ENCODE measurements at places on chromosomes 13 and 19.

DNA sequence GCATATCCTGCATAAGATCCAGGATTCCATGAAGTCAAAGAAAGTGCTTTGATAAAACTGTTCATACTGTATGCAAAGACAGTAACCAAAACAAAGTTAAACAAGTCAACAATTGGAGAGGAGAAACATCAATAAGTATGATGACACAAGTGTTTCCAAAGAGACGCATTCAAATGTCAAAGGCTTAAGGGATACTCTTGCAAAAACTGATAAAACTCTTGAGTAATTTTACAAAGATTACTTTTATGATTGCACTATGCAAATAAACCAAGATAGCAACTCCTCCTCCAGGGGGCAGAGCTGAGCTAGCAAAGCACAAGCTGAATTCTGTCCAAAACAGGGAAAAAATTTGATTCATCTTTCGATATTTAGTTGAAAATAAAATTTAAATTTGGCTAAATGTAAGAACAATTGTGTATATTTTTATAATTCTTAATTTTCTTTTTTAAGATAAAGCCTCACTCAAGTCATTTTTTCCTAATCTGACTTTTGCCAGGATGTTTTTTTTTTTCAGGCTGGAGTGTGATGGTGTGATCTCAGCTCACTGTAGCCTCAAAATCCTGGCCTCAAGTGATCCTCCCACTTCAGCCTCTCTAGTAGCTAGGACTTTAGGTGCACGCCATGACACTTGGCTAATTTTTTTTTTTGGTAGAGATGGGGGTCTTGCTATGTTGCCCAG lies 84.0 kb downstream of the MZT1 start:
- no peak for DNase-seq

- DNase-seq: no peak
Measured at GRCh38 chr13:107480130-107480529, 735.2 kb downstream of the LIG4 start.

DNA sequence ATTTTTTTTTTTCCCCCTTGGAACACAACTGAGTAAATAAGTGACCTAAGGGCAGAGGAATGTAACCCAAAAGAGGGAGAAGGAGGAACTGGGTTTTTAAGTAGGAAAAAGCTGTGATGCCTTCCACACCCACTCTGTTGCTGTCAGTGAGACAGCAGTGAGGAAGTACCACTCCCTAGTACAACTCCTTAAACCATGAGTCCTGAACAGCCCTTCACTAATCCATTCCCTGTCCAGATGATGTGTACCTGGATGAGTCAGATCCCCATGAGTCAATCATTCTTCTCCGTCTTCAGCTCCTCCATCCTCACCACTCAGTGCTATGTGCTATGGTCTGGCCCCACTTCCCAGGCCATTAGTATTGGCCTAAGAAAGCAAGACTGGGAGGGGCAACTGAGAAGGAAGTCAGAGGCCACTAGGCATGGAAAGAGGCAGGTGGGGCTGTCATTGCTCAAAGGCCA lies 12.9 kb upstream of the CXCL17 start:
- DNase-seq: no peak

GRCh38 chr13:42973581-42973980 lies 18.5 kb downstream of the EPSTI1 start:
- DNase-seq: no peak

GRCh38 chr19:343941-344624 lies 513 bp downstream of the MIER2 start:
- no peak for DNase-seq

DNA sequence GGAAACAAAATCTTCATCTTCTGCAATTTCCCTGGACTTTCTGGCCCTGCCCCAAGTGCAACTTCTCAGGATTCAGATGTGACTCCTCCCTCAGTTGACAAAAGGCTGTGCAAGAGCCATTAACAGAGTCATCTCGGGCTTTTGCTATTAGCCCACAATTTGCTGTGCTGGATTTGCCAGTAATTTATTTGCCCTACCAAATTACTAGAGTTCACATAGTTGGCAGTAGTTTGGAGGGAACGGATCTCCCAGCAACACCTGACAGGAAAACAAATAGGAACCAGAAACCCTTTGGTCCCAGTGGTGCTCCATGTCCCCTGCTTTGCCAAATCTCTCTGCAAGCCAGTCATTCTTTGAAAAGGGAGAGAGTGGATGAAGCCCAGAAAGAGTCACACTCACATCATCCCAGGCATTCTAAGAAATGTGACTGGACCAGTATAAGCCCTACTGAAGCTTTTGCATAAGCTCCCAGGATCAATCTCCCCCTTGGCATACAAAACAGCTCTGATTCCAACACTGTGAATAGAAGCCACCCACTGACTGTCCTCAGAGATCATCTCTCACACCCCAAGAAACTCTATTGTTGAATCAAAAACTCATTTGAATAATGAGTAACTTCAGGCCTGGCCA lies 350.1 kb upstream of the NBEA start:
- DNase-seq: no peak

GRCh38 chr13:59842507-59842906 lies 321.2 kb downstream of the DIAPH3 start:
- no peak for DNase-seq

DNA sequence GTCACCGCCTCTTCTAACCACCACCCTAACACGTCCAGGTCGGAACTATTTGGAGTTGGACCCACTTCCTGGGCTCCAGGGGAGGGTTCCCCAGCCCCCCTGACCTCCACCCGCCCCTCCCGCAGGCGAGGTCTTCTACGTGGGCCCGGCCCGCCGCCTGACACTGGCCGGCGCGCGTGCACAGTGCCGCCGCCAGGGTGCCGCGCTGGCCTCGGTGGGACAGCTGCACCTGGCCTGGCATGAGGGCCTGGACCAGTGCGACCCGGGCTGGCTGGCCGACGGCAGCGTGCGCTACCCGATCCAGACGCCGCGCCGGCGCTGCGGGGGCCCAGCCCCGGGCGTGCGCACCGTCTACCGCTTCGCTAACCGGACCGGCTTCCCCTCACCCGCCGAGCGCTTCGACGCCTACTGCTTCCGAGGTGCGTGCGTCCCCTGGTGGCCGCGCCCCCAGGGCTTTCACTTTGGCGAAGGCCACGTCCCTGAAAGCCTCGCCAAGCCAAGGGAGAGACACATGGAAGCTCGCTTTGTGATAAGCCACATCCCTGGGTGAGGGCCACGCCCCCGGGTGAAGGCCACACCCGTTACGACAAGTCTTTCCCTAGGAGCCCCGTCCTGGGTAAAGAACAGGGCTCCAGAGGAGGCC lies 13.2 kb downstream of the NCAN start:
- DNase-seq: peak; percentile 76

- no peak for DNase-seq
Measured at GRCh38 chr13:50144246-50145160, 129.3 kb downstream of the KCNRG start.

GRCh38 chr19:1811472-1811894 lies 593 bp downstream of the ATP8B3 start:
- DNase-seq: no peak

DNA sequence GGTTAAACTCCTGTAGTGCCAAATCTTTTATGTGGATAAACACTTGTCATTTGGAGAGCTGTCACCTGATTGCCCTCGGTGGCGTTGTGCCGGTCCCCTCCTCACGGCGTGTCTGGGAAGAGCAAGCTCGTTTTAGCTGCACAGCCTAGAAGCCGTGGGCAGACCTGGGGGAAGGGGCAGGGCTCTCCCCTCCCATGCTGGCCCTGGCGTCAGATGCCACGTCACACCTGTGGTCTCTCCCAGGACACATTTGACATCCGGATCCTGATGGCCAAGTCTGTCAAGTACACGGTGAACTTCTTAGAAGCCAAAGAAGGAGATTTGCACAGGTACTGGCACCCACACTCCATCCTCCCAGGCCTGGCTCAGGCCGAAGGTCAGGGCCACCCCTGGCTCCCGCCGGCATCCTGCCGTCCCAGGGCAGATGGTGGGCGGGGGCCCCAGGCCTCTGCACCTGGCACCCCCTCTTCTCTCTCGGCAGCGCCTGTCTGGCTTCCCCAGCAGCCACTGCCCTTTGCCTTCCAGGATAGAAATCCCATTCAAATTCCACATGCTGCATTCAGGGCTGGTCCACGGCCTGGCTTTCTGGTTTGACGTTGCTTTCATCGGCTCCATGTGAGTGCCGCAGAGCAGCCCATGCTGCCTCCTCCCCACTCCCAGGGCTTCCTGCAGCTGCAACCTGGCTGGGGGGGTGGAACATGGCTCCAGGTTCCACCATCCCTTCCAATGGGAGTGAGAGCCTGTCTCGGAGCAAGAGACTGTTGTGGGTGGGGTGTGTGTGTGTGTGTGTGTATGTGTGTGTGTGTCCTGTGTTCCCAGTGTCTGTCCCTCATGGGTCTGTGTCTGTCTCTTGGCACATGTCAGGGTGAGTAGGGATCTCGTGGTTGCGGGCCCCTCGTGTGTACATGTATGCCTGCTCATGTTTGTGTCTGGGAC lies 8.8 kb downstream of the YIPF2 start:
- no peak for DNase-seq

DNA sequence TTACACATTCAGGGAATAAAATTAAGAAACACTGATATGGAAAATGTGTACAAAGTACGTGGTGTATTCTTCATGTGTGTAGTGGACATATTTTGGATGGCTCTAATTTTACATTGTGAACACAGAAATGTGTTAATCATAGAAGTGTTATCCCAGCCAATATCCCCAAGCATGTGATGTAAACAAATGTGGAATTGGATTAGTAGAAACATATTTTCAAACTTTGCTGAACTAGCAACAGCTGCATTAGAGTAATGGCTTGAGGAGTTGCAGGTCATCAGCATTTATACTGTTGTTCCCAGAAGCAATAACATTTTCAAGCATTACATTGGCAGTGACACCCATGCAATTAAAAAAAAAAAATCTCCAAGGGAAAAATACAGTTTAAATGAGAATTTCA lies 600.6 kb downstream of the SLITRK1 start:
- no peak for DNase-seq

DNA sequence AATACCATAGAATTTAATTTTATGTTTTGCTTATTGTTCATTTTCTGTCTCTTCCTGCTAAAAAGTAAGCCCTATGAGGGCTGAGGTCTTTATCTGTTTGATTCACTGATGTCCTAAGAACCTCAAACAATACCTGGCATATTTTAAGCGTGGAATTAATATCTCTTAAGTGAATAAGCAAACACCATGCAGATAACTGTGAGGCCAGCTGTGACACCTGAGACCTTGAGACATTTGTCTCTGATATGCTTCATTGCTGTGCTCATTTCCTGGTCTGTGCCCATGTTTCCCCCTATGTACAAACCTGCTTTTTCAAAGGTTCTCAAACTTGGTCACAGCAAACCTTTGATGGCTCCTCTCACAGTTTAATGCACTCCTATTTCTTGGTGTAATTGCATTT lies 254.6 kb downstream of the COG6 start:
- DNase-seq: no peak

- peak; percentile 70 for DNase-seq
Measured at GRCh38 chr19:49677231-49677900, at the start of gene PRMT1. TSS of gene PRMT1 (plus strand) at chr19:49677271. CDS start at chr19:49677281, 10 bp downstream.

GRCh38 chr13:99419591-99420243 lies 81.6 kb upstream of the TM9SF2 start:
- DNase-seq: no peak

DNA sequence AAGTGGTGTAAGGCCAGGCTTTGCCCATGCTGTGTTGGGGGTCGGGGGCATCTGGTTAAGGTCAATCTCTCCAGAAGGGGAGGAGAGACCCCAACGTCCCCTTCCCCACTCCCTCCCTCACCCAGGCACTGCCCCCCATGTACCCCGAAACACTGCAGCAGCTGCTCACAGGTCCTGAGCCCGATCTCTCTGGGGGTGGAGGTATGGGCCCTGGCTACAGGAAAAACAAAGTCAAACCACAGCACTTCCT lies 10.2 kb downstream of the CAPN12 start:
- DNase-seq: no peak

DNA sequence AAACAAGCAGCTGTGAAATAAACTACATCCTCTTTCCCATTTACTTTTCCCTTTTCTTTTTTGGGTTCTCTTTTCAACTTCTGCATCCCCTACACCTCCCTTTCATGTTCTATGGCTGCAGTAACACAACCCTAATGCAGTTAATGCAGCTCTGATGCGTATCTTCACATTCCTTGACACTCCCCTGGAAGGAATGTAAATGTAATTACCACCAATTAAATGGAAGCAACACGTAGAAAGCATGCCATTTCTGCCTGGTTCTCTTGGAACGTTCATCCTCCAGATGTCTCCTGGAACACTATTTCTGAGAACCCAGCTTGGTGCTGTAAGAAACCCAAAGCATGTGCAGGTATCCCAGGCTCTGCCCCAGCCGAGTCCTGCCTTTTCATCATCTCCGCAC lies 166.8 kb upstream of the FREM2 start:
- DNase-seq: no peak

GRCh38 chr13:29582171-29582570 lies 13.3 kb downstream of the SLC7A1 start:
- DNase-seq: no peak

DNA sequence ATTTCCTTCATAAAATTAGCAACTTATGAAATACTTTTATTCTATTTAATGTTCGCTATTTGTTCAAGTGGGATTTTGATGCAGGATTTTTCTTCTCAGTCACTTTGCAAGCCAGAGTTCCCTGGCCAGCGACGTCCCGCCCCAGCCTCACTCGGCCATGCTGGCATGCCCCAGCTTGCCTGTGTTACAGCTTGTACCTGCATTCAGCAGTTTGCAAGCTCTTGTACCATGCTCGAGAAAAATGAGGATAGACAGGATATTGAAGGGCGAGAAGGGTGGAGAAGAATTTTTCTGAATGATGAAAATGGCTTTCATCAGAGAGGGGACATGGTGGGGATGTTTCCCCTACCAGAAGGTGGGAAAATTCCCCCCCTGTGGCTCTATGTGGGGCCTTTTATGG lies 2180.2 kb upstream of the PCDH20 start:
- DNase-seq: no peak

DNA sequence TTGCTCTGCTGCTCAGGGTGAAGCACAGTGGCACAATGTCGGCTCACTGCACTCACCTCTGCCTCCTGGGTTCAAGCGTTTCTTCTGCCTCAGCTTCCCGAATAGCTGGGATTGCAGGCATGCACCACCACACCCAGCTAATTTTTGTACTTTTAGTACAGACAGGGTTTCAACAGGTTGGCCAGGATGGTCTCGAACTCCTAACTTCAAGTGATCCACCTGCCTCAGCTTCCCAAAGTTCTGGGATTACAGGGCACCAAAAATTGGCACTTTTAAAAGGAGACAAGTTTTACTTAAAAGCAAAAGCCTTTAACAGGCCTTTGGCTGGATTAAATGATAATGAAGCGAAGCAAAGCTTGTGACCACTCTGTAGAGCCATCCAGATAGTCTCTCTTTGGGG lies 12.5 kb upstream of the TSHZ3 start:
- DNase-seq: no peak

DNA sequence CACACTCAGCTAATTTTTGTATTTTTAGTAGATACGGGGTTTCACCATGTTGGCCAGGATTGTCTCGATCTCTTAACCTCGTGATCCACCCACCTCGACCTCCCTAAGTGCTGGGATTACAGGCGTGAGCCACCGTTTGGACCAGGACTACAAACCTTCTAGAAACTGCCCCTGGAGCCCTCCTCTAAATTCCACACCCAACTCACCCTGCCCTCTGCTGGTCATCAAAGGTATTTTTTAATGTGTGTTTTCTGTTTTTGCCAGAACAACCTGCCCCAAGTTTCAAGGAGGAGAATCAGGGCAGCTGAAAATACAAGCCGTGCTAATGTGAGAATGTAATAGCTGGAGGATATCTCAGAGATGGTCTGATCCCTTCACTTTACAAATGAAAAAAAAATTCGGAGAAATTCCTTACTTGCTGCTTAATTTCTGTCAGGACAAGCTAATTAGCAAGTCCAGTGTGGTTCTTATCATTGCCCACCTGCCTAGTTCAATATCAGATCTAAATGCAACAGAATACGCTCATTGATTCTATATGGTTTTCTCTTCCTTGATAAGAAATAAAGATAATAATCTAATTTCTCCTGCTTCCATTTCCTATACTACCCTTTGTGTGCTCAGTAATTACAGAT lies 4.1 kb downstream of the ATP8A2 start:
- no peak for DNase-seq

Measured in GM06990 (cell line).